ENCODE measurements at places on chromosomes 2 and 18.

DNA sequence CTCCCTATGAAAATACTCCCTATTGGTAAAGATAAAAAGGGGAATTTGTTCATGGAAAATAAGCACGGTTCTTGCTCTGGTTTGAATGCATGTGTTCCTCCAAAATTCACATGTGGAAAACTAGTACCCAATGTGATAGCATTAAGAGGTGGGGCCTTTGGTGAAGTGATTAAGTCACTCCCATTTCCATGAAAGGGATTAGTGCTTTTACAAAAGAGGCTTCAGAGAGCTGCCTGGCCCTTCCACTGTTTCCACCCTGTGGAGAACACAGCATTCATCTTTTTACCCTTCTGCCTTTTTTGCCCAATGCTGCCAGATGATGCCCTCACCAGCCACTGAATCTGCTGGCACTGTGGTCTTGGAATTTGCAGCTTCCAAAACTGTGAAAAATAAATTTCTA lies 666.8 kb downstream of the ARHGAP15 start:
- no peak for DNase-seq

- no peak for DNase-seq
Measured at GRCh38 chr2:12412898-12413305, 303.8 kb upstream of the TRIB2 start.

GRCh38 chr2:28754321-28754720 lies 2.7 kb downstream of the PPP1CB start:
- DNase-seq, result no peak

GRCh38 chr18:48949050-48949605 lies 1.6 kb downstream of the SMAD7 start:
- DNase-seq, result no peak

- DNase-seq, result no peak
Measured at GRCh38 chr18:9240270-9240669, 94.3 kb upstream of the TWSG1 start.

DNA sequence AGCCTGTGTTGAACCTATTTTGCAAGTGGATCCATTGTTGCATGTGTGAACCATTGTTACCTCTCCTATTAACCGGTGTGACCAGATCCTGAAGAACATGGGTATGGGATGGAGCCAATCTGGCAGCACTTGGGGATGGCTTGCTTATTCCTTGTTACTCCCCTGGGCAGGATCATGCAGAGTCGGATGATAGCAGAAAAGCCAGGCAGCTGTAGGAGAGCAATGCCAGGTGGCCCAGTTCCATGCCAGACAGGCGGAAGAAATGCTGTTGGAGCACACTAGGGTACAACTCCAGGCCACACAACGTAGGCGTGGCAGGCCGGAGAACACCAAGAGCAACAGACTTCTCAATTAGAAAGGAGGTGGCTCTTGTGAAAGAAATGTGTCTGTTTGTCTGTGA lies 16.3 kb upstream of the MYO1B start:
- DNase-seq, result no peak

DNA sequence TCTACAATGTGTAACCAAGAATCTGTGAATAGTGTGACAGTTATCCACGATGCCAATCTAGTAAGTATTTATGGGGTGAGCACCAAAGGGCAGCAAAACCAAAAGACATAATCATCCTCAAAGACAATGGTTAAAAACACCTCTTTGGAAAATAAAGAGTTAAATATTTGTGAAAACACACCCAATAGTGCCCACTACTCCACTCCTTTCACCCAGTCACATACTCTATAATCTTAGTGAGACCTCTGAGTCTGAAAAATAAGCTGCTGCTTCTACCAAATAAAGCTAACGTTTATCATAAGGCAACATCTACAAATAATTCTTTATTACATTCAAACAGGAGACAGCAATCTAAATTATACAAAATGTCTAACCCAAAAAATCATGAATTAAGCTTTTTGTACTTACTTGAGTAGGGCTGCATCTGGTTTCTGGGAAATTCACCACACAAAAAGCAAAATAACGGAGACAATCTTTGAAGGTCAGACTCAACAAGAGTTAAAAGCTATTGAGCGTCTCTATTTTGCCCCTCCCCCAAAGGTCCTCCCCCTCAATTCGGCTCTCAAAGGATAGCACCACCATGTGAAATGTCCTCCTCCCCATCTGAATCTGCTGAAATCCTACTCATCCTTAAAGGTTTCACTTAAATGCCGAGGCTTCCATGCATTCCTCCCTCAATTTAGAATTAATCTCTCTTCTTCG lies 2.0 kb downstream of the RAPH1 start:
- DNase-seq, result peak; percentile 5

DNA sequence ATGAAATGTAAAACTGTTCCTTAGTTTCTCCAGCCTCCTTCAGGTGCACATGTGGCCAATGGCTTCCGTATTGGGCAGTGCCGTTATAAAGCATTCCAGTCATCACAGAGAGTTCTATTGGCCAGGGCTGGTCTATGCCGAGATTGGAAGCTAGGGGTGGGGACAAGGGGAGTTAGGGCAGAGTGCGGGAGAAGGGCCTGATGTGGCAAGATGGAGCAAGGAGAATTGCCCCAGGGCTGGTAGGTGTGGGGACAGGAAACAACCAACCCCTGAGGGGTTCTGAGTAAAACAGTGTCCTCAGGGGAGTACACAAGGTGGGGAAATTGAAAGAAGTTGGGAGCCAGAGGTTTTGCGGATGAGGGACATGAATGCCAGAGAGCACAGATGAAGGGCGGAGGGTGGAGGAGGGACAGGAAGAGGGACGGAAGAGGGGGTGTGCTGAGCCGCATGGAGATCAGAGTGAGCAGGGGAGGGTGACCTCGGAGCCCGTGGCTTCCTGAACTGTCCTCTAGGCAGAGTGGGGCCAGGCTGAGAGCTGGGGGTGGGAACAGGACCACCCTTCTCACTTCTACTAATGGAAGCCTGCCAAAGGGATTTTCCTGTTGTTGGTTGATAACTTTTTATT lies 9.1 kb upstream of the ATP6V1C2 start:
- no peak for DNase-seq

DNA sequence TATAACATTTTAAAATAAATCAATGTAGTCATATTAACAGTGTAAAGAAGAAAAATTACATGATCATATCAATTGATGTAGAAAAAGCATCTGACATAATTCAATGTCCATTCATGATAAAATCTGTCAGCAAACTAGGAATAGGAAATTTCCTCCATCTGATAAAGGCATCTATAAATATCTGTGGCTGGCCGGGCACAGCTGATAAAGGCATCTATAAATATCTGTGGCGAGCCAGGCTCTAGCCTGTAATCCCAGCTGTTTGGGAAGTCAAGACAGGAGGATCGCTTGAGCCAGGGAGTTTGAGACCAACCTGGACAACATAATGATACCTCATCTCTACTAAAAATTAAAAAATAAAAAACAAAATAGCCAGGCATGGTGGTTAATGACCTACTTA lies 18.1 kb upstream of the RANBP2 start:
- DNase-seq, result no peak

- DNase-seq, result no peak
Measured at GRCh38 chr2:77566131-77566530, 44.0 kb upstream of the LRRTM4 start.

GRCh38 chr2:216504376-216504762 lies 5.7 kb downstream of the RPL37A start:
- DNase-seq, result no peak

GRCh38 chr2:96489663-96490062 lies 15.5 kb downstream of the NEURL3 start:
- no peak for DNase-seq

DNA sequence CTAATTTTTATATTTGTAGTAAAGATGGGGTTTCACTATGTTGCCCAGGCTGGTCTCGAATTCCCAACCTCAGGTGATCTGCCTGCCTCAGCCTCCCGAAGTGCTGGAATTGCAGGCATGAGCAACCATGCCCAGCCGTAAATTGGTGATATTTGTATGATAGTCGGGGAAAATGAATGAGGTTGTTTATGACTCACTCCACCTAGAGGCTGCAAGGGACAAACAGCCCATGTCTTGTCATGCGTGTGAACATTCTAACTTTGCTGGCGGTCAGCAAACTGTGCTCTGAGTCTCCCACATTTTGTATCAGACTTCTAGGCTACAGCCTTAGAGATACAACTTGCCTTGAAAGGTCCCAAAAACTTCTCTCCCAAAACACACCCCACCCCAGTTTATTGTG lies 133.5 kb upstream of the DTNA start:
- DNase-seq, result no peak

DNA sequence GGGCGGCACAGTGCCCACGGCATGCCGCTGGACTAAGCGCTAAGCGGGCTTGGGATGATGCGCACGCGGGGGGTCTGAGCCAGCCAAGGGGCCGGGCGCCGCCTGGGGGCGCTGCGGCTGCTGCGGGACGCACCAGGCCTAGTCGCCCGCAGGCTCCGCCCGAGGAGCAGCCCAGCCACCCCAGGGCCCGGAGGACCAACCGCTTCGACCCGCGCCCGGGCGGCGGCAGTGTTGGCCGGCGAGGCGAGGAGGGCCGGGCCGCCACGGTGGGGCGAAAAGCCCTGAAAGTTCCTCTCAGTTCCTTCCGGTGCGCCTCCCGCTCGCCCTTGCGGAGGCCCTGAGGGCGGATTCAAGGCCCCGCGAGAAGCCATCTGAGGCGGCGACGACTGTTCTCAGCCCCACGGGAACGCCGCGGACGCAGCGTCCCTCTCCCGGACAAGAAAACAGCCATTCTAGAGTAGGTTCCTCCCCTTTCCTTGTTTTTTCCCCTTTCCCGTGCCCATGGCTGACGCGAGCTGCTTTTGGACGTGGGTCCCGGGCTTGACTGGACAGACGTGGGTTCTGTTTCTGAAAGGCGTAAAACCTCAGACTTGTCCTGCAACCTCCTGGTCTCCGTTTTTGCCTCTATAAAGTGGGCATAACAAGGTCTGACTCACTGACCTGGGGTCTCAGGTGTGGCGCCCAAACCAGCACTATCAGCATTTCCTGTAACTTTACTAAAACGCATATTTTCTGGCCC lies at the start of gene ANKAR:
Gene ANKAR (plus strand): TSS at position 297 of the 739 bp plus-strand sequence. CDS start 1,821 bp downstream, outside the sequence.
- peak; percentile 96 for DNase-seq

- DNase-seq, result no peak
Measured at GRCh38 chr18:75635096-75635495, 207.6 kb upstream of the SMIM21 start.

DNA sequence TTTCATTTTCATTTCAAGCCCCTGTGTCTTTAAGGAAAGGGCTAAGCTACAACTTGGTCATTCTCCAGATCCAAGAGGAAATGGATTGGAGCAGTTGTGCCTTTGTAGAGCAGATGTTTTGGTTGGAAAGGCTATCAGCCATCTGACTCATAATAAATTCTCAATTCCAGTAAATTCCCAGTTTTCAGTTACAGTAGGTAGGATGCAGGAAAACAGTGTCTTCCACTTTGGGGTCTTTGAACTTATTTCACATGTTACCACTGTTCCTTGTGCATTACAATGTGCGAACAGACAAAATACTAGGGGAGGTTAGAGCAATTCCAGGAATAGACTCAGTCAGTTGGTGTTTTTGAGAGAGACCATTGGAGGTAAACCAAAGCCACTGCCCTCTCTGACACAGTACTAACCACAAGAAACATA lies 211.9 kb downstream of the BABAM2 start:
- DNase-seq, result no peak

- no peak for DNase-seq
Measured at GRCh38 chr18:52160636-52161035, 179.4 kb upstream of the DCC start.

- no peak for DNase-seq
Measured at GRCh38 chr2:223805008-223805407, 32.4 kb downstream of the AP1S3 start.

DNA sequence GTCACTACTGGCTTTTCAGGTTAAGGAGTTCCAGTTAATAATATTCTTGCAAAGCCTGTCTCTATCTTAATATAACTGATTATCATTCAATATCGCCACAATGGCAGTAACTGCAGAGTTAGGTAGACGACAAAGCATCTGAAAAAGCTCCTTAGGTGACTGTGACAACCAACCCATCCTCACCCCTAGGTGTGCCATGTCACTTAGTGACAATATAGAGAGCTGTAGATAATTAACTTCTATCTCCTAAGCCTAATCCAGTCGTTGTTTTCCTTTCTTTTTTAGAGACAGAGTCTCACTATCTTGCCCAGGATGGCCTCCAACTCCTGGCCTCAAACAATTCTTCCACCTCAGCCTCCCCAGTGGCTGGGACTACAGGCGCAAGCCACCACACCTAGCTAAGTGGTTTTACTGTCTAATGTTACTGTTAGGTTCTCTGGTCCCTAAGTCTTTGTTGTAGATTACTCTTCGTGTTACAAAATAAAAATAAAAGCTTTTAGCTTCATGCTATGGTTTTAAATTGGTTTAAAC lies 65.2 kb downstream of the SPIRE1 start:
- DNase-seq, result no peak

DNA sequence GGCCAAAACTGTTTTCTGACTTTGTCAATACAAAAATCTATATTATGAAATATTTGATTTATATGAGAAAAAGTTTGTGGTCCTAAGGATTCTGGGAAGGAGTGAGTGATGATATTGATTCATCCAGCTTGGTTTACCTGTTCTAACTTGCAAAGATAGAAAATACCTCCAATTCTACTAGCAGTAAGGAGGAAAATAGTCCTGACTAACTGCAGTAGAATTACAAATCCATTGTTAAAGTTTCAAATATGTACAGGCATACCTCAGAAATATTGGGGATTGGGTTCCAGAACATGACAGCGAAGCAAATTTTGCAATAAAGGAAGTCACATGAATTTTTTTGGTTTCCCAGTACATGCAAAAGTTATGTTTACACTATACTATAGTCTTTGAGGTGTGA lies 158.8 kb upstream of the CYRIA start:
- no peak for DNase-seq

DNA sequence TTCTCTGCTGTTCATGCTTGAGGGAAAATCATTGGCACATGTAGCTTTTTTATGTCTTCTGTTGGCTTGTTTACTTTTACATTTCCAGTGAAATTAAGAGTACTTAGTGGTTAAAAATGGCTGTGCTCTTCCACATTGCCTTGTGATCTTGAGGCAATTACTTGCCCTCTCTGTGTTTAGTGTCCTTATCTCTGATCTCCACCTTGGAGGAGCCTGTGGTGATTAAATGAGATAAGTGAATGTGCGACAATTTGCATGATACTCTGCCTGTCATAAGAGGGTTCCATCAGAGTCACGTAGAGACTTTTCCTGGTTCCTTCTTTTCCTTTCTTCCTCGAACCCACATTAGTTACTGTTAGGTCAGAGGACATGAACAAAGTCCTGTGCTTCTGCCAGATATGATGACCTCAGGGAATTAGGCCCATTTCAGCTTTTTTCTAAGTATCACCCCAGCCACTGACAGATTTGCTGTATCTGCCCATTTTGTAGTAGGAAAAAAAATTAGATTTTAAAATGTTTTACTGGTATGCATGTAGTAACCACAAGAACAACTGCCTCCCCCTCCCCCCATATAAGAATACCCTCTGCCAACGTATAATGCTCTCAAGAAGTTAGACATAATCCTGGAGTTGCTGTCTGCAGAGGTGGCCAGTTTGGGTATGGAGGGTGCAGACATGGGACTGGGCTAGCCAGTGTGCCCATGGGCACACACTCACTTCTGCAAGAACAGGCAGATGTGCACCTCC lies 51.9 kb downstream of the TET3 start:
- DNase-seq, result no peak

DNA sequence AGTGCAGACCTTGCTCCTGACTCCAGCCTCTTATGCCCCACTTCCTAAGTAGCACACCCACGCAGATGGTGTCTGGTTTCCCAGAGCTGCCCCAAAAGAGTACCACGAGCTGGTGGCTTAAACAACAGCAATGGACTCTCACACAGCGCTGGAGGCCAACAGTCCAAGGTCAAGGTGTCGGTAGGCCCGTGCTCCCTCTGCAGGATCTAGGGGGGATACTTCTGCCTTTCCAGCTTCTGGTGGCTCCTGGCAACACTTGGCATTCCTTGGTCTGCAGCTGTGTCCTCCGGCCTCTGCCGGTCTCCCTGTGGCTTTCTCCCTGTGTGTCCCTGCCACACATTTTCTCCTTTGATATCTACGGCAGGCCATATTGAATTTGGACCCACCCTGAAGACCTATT lies 99.0 kb downstream of the TSHZ1 start:
- DNase-seq, result no peak
